ENCODE measurements at places on chromosomes 6 and 20. TPM values are rescaled to one million over a fixed set of nuclear protein-coding genes. Genes with fewer than 3 reads are reported as not detected.
A peak's percentile ranks its signal among the peaks of the same experiment; 100 is the strongest.

GRCh38 chr6:157521362-157522335, 140.7 kb downstream of the ZDHHC14 start:
- DNase-seq = no peak

GRCh38 chr20:19212469-19212815, at the start of gene SLC24A3:
SLC24A3 (plus strand) TSS chr20:19212642.
- no peak for DNase-seq

DNA sequence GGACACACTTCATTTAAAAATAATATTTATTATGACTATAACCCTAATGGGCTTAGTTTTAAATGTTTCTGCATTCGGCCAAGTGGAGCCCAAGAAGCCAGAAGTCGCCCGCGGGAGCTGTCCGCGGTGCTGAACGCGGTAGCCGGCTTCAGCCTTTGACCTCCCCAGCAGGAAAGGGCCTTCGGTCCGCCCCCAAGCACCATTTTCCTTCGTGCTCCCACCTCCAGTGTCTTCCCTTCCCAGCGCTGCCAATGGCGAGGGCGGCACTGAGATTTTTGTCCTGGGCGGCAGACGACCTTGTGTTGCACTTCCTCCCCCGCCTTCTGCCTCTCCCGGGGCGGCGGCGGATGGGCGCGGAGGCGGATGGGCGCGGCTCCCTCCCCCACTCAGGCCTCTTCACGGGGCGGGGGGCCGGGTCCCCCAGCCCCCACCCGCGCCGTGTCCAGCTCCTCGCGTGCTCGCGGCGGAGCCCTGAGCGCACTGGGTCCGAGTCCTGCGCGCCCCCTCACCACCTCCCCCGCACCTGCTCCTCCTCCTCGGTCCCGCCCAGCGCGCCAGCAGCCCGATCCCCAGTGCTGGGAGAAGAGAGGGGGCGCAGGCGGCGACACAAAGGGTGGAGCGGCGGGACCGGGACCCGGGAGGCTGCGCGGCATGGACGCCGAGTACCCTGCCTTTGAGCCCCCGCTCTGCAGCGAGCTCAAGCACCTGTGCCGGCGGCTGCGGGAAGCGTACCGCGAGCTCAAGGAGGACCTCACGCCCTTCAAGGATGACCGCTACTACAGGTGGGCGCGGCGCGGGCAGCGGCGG, 23.6 kb upstream of the TMEM181 start:
- peak; percentile 82 for DNase-seq

DNA sequence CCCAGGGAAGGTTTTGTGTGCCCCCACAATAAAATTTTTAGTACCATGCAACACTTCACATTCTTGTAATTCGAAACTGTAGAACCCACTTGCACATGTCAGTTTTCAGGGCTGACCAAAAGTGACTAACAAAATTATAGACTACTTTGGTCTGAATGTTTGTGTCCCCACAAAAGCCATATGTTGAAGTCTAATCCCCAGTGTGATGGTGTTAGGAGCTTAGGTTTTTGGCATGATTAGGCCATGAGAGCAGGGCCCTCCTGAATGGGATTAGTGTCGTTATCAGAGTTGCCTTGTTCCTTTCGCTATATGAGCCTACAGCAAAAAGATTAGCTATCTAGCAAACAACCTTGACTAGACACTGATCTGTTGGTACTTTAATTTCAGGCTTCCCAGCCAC, 49.0 kb upstream of the TENT5A start:
- DNase-seq = no peak

- DNase-seq = no peak
These were observed 26.8 kb upstream of the MMP24 start for GRCh38 chr20:35199740-35200139.

DNA sequence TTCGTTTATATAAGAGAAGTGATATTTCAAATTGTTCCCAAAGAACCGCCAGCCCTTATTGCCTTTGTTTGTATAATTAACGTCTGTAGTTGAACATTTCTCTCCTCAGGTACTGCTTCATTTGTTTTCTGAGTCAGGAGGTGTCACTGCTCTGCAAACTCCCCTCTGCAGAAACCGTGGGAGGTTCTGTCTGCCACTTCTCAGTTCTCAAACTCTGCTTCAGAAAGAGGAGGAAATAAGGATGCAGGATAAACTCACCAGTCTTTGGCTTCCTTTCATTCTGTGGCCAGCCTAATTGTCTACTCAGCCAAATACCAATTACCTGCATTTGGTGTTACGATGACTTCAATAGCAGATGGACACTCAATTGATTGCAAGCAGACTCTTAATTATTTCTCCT, 149.8 kb downstream of the PAK5 start:
- DNase-seq = no peak

- DNase-seq = no peak
These were observed 145.1 kb upstream of the PRDM1 start for GRCh38 chr6:105940990-105941389.

GRCh38 chr6:89895276-89895874, 1.1 kb downstream of the GJA10 start:
- peak; percentile 35 for DNase-seq

DNA sequence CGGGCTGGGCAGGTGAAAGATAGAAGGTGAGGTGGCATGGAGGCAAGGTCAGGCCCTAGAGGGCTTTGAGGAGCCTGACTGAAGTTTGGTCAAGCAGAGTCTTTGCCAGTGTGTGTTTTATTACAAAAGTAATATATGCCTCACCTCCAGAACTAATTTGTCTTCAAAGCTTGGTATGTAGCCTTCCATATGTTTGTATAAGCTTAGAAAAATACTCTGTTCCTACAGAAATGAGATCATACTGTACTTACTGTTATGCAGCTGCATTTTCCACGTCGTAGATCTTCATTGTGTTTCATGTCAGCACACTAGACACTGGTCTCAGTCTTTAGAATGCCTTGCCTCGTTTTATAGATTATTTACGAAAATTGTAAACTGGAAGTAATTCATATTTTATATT, 61.8 kb downstream of the ANKS1A start:
- no peak for DNase-seq

DNA sequence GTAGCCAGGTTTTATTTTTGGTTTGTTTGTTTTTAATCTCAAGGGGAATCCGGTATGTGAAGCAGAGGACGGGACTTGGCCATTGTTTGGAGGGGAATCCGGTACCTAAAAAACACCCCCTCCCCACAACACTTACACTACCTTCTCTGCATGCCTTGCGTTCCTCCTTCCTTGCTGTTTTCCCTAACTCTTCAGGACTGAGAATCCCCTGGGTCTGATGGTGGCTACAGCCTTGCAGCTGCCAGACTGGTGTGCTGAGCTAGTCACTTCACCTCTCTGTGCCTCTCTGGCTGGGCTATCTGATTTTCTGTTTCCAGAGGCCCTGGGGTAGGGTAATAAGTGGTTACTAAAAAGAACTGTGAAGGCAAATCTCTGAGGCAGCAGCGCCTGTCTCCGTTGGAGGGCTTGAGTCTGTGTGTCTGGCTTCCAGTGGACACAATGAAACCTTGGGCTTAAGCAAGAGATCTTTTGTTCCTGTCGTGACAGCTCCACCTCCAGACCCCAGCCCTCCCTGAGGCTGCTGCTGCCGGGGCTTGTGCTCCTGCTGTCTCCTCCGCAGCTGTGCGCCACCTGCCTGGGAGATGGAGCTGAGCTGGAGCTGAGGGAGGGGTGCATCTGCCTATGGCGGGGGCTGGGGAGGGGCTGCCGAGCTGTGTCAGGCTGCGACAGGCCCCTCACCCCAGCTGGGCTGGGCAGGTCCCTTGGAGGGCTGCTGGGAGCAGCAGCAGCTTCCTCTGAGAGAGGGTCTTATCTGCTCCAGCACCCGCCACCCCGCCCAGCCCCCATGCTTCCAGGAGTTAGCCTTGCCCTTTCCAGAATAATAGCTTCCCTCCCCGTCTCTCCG, 65.8 kb upstream of the CCDC167 start:
- no peak for DNase-seq

DNA sequence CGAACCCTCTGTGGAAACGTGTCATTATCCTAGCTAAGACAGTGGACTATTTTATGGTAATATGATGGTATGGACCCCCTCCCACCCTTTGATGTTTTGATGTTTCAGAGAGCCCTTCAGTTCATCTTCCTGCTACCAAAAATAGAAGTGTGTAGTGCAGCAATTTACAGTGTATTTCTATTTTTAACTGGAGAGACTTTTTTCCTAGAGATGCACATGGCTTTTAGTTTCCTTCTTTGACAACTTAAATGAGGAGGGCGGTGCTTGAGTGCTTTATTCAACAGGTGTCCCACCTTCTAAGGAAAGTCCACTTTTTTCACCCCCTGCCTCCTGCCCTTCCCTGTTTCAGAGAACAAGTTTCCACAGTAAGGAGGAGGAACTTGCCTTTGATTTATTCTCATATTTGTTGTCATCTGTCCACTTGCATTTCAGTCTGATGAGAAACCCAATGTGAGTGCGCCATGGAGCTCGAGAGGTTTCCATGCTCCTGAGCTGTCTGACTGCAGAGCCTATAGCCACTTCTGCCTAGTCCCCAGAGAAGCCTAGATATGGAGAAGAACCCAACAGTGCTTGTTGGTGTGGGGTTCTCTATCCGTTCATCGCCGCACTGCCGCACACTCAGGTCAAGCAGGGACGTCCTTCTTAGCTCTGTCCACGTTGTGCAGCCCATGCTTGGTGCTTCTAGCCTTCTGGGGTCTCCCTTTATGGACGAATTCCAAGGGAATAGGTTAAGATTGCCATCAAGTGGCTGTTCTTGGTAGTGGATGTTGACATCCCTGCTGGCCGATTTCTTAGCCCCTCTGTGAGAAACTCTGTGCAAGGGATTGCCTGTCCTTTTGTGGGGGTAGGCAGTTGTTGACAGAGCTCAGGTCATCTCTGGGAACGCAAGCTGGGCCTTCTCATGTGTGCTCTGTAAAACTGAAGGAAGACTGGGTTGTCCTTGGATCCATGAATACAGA, 144.2 kb downstream of the JARID2 start:
- peak; percentile 51 for DNase-seq

- no peak for DNase-seq
These were observed 44.9 kb downstream of the ABHD12 start for GRCh38 chr20:25345721-25346120.

GRCh38 chr6:136987526-136987925, 57.2 kb downstream of the IL20RA start:
- no peak for DNase-seq

DNA sequence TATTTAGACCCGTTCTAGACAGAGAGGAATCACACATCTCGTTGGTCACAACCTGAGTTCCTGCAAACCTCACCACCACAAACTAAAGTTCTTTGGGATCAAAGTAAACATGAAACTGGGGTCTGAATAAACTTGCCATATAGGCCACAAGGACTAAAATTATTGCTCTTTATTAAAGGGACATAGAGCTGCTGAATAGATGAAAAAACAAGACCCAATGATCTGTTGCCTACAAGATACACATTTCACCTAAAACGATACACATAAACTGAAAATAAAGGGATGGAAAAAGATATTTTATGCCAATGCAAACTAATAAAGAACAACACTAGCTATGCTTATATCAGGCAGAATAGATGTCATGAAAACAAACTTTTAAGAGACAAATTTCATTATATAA, 623.0 kb downstream of the TBC1D32 start:
- no peak for DNase-seq

GRCh38 chr6:45830441-45831139, 185.1 kb downstream of the CLIC5 start:
- DNase-seq = peak; percentile 64

DNA sequence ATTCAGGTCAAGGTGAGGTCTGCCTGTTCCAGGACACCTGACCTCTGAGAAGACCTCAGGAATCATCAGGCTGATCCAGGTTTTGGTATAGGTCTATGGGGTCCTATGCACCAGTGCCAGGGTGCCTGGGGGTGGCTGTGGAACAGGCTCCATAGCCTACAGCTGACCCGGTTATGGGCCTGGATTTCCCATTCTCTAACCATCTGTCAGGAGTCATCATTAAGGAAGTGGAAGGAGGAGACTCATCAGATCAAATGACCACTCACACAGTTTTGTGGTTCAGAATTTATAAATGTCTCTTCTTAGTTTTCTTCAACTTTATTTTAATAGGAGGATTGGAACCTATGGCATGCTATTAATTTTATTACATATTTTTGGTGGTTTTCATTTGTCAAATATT, 14.8 kb downstream of the PLA2G7 start:
- no peak for DNase-seq

DNA sequence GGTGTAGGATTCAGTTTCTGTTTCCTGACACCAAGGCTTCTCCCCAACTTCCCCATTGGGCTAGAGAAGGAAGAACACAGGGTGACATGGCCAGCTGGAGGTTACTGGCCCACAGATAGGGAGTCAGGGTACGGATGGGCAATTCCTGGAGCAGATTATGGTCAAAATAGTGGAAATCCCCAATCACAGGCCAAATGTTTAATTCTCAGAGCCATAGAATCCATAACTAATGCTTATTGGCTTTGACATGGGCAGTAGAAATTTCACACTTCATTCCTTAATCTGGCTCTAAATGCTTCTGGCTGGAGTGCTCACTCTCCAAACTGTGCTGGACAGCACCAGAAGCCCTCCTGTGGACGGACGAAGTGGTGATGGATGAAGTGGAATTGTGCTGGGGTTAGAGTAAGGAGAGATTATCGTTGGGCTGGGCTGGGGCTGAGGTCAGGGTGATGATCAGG, 887 bp downstream of the SIGLEC1 start:
- DNase-seq = no peak

DNA sequence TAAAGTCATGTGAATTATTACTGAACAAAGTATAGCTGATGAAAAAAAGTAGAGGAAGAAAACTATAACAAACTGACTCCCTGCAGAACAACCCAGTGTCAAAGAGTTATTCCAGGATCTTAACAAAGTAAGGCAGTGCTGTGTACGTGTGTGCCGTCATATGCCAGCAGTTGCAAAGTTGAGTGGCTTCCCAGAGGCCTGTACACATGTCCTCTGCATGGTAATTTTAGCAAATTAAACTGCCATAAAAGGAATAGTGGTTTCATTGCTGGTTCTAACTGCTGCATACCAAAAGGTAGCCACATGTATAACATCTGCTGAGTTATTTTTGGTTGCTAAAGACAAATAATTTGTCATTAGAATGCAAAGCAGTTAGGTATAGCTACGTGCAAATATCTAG, 44.8 kb downstream of the RIPOR2 start:
- DNase-seq = no peak

GRCh38 chr6:87487555-87487954, 14.8 kb downstream of the SLC35A1 start:
- DNase-seq = no peak

GRCh38 chr6:100751590-100751989, 129.5 kb downstream of the ASCC3 start:
- no peak for DNase-seq

The EFCAB8 gene
- 1.0 TPM for total RNA-seq

The ADGRF5 gene
- total RNA-seq = not detected

The CMTR1 gene
- total RNA-seq = 71.7 TPM

The PCSK2 gene
- not detected for total RNA-seq

The PSORS1C2 gene
- total RNA-seq = not detected

The CFB gene
- total RNA-seq = 0.58 TPM

The KCNQ5 gene
- 10.0 TPM for total RNA-seq

The EDN1 gene
- not detected for total RNA-seq

The MATN4 gene
- 0.39 TPM for total RNA-seq

The ENTPD6 gene
- total RNA-seq = 31.9 TPM

Measured in activated CD8-positive, alpha-beta T cell treated with anti-CD3 and anti-CD28 coated beads, Interleukin-2, amount 10 ng/mL, durations not matched to agents 7 days and 5 days (primary cell).